ENCODE measurements at places on chromosomes 7 and 10. TPM values are rescaled to one million over a fixed set of nuclear protein-coding genes. Genes with fewer than 3 reads are reported as not detected.
A peak's percentile ranks its signal among the peaks of the same experiment; 100 is the strongest.

DNA sequence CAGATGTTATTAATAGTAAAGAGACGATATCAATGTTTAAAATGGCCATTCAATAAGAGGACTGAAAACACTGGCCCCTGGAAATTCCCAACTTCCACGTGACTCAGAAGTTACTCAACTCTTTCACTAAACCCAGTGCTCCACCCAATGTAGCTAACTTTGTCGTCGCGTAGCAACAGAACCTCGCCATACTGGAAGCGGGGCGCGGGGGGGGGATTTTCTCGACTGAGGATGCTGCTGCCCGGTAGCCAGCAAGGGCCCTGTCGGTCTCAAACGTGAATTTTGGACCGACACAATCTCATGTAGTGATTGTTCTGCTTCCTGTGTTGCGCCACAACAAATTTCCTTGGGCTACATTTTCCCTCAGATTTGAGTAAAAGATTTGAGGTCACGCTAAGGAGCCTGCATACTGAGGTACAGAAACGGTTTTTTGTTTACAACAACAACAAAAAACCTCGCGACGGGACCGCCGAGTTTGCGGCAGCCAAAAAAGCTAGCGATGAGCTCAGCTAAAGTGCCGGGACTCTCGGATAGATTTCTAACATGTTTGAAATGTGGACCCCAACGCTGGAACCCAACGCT is 977 bp upstream of the SFR1 start:
- peak; percentile 90 for DNase-seq

- DNase-seq: no peak
Measured at GRCh38 chr7:151756076-151756731, 120.7 kb downstream of the PRKAG2 start.

- DNase-seq: no peak
Measured at GRCh38 chr7:13911909-13912308, 77.6 kb downstream of the ETV1 start.

- no peak for DNase-seq
Measured at GRCh38 chr10:96491303-96491702, 22.4 kb downstream of the TLL2 start.

GRCh38 chr7:147639037-147639436 is 951.5 kb upstream of the C7orf33 start:
- no peak for DNase-seq

DNA sequence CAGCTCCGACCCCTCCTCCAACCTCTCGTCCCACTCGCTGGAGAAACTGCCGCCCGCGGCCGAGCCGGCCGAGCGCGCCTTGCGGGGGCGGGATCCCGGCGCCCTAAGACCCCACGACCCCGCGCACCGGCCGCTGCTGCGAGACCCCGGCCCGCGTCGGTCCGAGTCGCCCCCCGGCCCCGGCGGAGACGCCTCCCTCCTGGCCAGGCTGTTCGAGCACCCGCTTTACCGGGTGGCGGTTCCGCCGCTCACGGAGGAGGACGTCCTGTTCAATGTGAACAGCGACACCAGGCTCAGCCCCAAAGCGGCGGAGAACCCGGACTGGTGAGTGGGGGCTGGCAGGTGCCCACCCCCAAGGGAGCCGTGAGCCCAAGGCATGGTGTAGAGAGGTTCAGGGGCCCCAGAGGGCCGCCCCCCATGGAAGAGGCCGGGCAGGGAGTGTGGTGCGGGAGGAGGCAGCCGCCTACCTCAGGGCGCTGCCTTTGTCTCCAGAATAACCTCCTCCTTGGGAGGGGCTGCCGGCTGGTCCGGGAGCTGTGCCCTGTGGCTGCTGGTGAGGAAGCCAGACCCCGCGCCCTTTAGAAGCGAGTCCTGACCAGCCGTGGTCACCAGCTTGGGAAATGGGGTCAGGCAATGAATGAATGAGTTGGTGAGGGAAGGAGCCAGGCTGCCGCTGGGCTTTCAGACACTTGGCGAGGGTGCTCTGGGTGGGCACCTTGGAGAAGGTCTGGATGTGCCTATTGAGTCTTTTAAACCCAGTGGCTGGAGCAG is 1.3 kb downstream of the FAM20C start:
- DNase-seq: no peak

PRKG1 gene
- total RNA-seq: 5.9 TPM

MBL2 gene
- total RNA-seq: not detected

RFC2 gene
- total RNA-seq: 17.3 TPM

HMX3 gene
- total RNA-seq: 5.0 TPM

ACADSB gene
- total RNA-seq: 5.7 TPM

KCP gene
- not detected for total RNA-seq

EGFR gene
- total RNA-seq: 20.3 TPM
